Umbilical cord (tissue), 2 donors: ENCODE measurements at places on chromosomes 1 and 21. TPM values are rescaled to one million over a fixed set of nuclear protein-coding genes. Genes with fewer than 3 reads are reported as not detected.

The LRRC8B gene
- 6.7 TPM for total RNA-seq

The MR1 gene
- total RNA-seq = 11.3 TPM

The NR1I3 gene
- total RNA-seq = 0.48 TPM

The ANKRD35 gene
- 0.72 TPM for total RNA-seq

The LRRC40 gene
- 17.1 TPM for total RNA-seq

The HRNR gene
- 2.2 TPM for total RNA-seq

The DOP1B gene
- total RNA-seq = 13.2 TPM

The KLF18 gene
- total RNA-seq = 0.24 TPM

The TSTD1 gene
- total RNA-seq = 40.9 TPM

The ORC1 gene
- 0.48 TPM for total RNA-seq

The HPCAL4 gene
- 1.4 TPM for total RNA-seq

The LRRN2 gene
- 3.9 TPM for total RNA-seq

The CRYAA gene
- not detected for total RNA-seq

The ACOT11 gene
- 12.5 TPM for total RNA-seq

The HMCN1 gene
- total RNA-seq = 29.6 TPM

The PRR9 gene
- total RNA-seq = 8.2 TPM

The PLA2G2A gene
- 12.3 TPM for total RNA-seq

The OR2T11 gene
- 0.48 TPM for total RNA-seq

The ADAM30 gene
- 1.4 TPM for total RNA-seq

The REN gene
- total RNA-seq = not detected

The SLC45A3 gene
- total RNA-seq = 3.6 TPM

The NHLH2 gene
- 1.9 TPM for total RNA-seq

The HIVEP3 gene
- total RNA-seq = 1.7 TPM
